ENCODE measurements at places on chromosomes 3 and 15. TPM values are rescaled to one million over a fixed set of nuclear protein-coding genes. Genes with fewer than 3 reads are reported as not detected.

MCF2L2 gene
- total RNA-seq = 0.31 TPM

DUOX2 gene
- total RNA-seq = not detected

SUCNR1 gene
- 41.8 TPM for total RNA-seq

EOMES gene
- 0.06 TPM for total RNA-seq

ECE2 gene
- not detected for total RNA-seq

RBP2 gene
- not detected for total RNA-seq

ANKRD63 gene
- not detected for total RNA-seq

LRRIQ4 gene
- 0.06 TPM for total RNA-seq

TATDN2 gene
- 10.8 TPM for total RNA-seq

FBXO40 gene
- not detected for total RNA-seq

C3orf49 gene
- total RNA-seq = not detected

KNSTRN gene
- 29.3 TPM for total RNA-seq

SKOR1 gene
- 0.19 TPM for total RNA-seq

CHRFAM7A gene
- 2.5 TPM for total RNA-seq

PROS1 gene
- total RNA-seq = 57.9 TPM

LPP gene
- 58.6 TPM for total RNA-seq

TFG gene
- 72.6 TPM for total RNA-seq

POLQ gene
- 7.0 TPM for total RNA-seq

GRIP2 gene
- total RNA-seq = not detected

FSTL1 gene
- total RNA-seq = 849 TPM

All from aortic smooth muscle cell (primary cell).